ENCODE measurements at places on chromosomes 12 and 14.

GRCh38 chr12:52358575-52359350 is 8.5 kb downstream of the KRT85 start:
- no peak for DNase-seq

DNA sequence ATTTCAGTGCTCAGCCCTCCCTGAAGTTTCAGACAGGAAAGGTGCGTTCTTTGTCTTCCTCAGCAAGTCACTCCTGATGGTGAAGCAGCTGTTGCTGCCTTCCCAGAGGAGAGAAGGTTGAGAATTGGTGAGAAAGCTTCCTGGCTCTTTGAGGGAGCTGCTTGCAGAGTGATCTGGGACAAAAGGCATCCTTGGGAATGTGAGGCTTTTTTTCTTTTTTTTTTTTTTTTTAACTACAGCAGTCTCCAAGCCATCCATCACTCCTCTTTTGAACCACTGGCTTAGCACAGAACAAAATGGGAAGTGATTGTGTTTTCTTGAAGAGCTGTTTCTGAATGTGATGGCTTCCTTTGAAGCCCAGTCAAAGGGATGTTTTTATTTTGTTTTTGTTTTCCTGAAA is 120.4 kb upstream of the LRIG3 start:
- DNase-seq, result no peak

GRCh38 chr14:32434880-32435279 is 105.8 kb downstream of the AKAP6 start:
- no peak for DNase-seq

GRCh38 chr12:56258068-56258819 is at the start of gene ANKRD52:
Gene ANKRD52, minus strand, starts transcription at chr12:56258384. Its CDS starts 115 bp downstream, at chr12:56258269.
- peak; percentile 75 for DNase-seq

DNA sequence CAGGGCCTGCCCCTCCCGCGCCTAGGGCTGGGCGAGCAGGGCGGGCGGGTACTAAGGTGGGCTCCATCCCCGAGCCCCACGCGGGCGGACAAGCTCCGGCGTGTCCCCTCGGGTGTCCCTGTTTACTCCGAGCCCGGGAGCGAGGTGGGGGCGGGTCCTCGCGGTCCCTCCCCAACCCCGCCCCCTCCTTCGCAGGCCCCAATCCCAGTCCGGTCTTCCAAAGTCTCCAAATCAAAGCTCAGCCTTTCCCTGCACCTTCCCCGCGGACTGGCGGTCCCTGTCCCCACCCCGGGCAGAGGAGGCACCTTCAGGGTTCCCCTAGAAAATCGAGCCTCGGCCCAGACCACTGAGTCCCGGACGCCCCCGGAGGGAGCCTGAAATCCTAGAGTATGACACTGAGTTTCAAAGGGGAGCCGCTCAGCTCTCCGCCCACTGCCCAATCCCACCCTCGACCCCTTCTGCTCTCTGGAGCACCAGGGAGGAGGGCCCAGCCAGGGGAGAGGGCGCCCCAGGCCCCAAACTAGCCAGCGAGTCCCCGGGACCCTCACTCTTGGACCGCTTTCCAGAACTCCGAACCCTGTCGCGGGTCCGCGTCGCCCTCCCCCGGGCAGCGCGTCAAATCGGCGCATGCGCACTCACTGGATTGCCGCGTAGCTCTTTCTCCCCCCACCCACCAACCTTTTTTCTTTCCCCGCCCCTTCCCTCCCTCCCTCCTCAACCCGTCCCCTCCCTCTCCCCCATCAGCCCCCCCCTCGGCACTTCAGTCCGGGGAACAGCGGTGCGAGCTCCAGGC is at the start of gene LRP1:
Gene LRP1, plus strand, starts transcription at position 758 of the 793 bp plus-strand sequence. CDS start 482 bp downstream, outside the sequence.
- DNase-seq, result peak; percentile 61

DNA sequence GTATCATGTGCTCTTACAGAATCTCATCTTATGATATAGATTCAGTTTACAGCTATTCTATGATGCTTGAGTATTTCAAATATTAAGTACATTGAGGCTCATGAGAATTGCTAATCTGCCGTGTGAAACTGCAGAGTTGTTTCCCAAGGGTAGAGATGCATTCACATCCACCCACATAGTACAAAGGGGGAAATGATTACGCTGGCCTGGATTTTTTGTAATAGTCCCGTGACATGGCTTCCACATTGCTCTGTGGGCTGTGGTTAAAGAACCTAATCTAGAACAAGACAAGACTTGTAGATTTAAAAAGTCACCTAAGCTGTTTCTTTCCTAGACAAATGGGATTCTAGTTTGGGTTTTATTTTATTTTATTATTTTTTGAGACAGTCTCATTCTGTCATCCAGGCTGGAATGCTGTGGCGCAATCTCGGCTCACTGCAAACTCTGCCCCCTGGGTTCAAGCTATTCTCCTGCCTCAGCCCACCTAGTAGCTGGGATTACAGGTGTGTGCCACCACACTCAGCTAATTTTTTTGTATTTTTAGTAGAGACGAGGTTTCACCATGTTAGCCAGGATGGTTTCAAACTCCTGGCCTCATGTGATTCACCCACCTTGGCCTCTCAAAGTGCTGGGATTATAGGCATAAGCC is 13.0 kb upstream of the RIOX1 start:
- DNase-seq, result no peak

DNA sequence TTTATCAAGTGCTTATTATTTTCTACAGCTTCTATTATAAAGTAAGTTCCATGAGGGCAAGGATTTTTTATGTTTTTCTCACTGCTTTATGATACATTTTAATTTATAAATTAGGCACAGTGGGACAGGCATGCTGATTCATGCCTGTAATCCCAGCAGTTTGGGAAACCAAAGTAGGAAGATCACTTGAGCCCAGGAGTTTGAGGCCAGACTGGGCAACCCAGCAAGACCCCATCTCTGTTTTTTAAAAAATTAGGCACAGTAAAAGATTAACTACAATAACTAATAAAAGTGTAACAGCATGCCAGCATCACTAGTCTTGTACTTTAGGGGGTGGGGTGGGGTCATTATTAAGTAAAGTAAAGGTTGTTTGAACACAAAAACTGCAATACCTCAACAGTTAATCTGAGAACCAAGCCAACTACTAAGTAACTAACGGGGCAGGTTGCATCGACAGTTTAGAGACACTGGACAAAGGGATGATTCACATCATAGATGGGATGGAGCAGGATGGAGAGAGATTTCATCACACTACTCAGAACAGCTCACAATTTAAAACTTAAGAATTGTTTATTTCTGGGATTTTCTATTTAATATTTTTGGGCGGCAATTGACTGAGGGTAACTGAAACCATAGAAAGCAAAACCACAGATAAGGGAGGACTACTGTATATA is 119.5 kb downstream of the PLEKHA5 start:
- DNase-seq, result no peak

- DNase-seq, result no peak
These were observed 41.5 kb downstream of the TEAD4 start for GRCh38 chr12:3000548-3001275.

GRCh38 chr12:19138551-19138950 is 9.0 kb downstream of the PLEKHA5 start:
- DNase-seq, result no peak

GRCh38 chr12:11543457-11544158 is 105.9 kb upstream of the ETV6 start:
- DNase-seq, result no peak

GRCh38 chr14:22329371-22329770 is 259.7 kb downstream of the DAD1 start:
- no peak for DNase-seq

DNA sequence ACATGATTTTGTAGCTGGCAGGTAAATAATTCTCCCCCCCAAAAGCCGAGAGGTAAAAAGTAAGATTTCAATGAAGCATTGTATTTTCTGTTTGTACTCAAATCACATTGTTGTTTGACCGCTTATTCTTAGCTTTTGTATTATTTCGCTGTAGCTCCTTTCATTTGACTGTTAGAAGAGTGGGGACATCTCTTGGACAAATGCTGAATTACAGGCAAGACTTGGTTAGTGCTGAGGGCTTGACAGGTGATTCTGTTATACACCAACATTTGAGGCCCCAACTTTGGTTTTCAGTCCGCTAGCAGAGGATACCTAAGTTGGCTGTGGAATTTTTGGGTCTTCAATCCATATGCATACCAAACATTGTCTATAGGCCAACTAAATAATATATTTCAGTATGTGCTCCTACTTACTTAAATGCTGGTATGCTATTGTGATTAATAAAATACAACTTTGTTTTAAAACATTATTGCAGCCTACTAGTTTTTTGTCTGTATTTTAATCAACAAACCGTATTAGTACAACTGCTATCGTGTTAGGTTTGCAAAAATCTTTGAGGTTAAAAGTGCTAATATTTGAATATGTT is 102.2 kb downstream of the ERC1 start:
- DNase-seq, result no peak

GRCh38 chr12:119134284-119135072 is 44.3 kb upstream of the HSPB8 start:
- no peak for DNase-seq

DNA sequence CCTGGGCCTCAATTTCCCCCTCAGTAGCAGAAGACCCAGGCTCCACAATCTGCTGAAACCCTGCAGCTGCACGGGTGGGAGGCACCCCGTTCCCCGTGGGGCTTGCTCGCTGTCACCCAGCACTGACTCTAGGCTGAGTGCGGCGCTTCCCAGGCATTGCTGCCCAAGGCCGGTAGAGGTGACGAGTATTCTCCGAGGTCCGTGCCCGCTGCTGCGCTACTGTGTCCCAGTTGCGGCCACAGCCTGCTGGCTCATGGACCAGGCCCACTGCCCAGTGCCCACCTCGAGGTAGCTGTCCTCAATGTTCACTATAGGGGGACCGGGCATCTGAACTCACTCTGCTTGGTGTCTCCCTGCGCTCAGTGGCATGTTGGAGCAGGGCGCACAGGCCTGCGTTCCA is 74.7 kb downstream of the GSC start:
- no peak for DNase-seq

- DNase-seq, result no peak
These were observed 393.3 kb upstream of the RPL10L start for GRCh38 chr14:47044841-47045240.

DNA sequence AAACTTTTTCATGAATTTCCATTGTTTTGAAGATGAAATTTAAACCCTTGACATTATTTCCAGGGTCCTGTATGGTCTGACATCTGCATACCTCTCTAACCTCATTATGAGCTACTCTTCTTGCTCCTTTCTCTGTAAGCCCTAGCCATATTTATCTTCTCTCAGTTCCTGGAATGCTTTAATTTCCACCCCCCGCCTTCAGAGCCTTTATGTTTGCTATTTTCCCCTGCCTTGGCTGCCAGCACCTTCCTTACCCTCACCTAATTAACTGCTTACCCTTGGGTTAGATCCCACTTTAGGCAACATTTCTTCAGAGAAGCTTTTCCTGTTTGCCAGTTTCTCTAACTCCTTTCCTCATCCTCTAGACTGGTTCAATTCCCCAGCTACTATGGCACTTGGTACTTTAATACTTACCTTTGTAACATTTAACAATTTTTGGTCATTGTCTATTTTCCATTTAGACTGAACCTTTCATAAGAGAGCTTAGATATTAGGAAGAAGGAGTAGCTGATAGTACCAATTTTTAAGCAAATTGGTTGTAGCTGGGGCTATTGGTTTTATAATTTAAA is 6.0 kb downstream of the STYX start:
- DNase-seq, result no peak

DNA sequence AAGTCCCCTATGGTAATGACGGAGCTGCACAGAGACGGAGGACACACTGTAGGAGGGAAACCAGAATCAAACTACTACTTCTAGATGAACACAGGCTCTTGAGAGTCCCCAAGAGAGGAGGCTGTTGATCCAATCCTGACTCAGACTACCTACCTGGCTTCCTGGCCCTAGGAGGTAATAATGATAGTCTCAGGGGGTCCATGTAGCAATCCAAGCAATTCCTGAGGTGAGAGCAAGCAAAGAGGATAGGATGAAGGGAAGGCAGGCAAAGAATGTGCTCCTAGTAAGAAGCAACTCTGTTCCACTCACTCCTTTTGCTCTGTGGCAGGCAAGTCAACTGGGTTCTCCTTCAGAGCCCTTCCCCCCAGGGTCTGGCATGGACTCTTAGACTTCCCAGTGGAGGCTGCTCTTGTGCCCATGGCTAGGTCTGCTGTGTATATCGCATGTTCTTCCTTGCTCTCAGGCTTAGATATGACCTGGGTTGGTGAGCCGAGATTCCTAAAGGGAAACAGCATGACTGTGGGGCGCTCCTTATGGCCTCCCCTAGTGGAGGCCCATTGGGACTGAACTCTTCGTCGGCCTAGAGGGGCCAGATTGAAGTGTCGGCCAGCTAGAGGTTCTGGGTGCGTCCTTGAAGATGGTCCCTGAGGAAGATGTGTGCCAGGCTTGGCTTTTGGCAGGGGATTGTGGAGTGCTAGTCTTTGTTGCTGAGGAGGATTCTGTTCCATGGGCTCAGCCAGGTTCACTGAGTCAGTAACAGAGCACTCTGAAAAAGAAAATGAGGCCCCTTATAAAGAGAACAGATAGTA is 2.1 kb downstream of the TINF2 start:
- no peak for DNase-seq

GRCh38 chr14:25053585-25053984 is 3.6 kb upstream of the STXBP6 start:
- DNase-seq, result no peak
